Effector memory CD8-positive, alpha-beta T cell (primary cell): ENCODE measurements at places on chromosomes 16 and 17.
A peak's percentile ranks its signal among the peaks of the same experiment; 100 is the strongest.

DNA sequence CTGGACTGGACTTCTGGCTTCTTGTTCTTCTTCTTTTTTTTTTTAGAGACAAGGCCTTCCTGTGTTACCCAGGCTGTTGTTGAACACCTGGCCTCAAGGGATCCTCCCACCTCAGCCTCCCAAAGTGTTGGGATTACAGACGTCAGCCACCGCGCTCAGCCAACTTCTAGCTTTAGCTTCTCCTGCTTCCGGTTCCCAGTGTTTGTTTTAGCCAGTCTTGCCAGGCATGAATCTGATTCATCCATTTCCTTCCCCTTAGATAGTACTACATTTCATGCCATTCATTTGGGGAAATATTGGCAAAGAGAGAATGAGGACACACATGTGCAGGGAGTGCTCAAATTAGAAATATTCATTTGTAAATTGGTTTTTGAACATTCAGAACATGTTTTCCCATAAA, 12.1 kb upstream of the NDUFAB1 start:
- DNase-seq: no peak

DNA sequence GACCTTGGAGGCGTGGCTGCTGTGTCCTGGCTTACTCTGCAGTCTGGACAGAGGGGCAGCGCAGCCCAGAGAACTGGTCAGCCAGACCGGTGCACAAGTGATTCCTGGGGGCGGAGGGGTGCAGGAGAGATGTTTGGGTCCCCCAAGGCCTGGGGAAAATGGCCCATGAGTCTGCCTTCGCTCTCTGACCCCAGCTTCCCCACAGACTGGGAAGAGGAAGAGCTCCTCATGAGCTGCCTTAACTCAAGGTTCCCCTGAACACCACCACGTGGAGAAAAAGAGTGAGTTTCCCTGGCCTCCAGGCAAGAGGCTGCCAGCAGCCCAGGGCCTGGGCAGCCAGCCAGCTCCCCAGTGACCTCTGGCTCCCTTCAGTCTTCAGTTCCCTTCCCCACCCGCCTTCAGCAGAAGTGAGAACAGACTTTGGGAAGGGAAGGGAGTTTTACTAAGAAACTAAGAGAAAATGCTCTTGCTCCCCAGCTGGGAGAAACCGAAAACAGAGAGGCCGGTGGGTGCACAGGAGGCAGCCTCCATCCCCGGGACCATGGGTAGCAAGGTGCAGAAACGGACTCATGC, 2.0 kb upstream of the C17orf99 start:
- no peak for DNase-seq

- DNase-seq: no peak
Observed at GRCh38 chr16:67786491-67786890, 19.9 kb downstream of the RANBP10 start.

DNA sequence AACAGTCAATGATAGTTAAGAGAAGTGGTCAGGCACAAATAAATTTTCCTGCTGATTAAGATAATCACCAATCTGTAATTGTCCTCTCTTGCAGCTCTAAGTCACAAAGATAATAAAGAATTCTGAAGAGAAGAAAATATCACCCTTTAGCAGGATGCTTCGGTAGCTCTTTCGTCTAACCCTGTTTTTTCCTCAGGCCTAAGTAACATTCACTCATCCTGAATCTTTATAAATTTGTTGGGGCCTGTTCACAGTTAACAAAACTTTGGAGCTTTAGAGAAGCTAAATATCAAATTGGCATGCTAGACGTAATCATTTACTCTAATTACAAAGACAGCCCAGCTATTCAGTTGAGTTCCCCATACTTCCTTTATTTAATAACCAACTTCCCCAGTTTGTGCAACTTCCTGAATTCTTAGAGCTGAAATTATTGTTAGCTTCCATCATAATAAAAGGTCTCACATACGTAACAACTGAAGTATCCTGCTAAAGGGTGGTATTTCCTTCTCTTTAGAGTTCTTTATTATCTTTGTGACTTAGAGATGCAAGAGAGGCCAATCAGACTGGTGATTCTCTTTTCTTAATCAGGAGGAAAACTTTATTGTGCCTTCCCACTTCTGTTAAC, 118.6 kb downstream of the TANGO6 start:
- no peak for DNase-seq

GRCh38 chr17:41223821-41224220, 2.6 kb upstream of the KRTAP9-2 start:
- DNase-seq: no peak

DNA sequence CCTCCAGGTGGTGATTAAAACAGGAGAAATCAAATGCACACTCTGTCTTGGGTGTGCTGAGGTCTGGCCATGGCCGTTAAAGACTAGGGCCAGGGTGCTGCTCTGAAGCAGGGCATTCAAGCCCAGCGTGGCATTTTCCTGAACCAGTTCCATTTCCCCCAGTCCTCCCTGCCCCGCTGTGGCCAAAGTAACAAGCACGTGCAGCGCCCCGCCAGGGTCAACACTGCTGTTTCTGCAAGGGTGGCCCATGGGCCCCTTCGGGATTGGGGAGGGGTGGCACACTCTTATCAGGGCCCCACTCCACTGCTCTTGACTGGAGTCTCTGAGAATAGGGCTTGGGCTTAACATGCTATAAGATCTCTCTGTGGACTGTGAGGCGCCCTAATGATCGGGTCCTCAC, 72.9 kb downstream of the IL21R start:
- DNase-seq: no peak

DNA sequence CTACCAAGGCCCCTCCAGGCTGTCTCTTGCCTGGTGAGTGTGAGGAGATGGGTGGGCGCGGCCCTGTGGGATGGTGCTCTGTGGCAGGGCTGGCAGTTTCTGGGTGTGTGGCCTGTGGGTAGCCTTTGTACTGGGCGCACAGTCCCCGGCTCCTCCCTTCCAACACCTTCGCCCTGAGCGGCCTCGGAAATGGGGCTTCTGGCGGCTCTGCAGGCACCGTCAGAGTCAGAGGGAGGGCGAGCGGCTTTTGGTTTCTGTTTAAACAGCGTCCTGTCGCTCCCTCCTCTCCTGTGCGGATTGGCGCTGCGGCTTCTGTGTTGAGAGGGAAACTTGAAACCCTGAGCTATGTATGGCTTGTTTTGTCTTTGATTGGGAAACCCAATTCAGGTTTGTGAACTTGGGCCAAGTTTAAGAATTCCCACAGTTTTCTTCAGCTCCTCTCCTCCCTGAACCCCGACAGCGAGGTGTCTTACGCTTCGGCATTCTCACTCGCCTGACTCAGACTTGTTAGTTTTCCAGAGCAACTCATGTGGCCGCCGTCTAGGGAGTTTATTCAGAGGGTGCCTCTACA, 8.3 kb upstream of the ZNF750 start:
- peak; percentile 60 for DNase-seq

- no peak for DNase-seq
Observed at GRCh38 chr17:32268734-32269288, 3.2 kb downstream of the RHBDL3 start.

- no peak for DNase-seq
Observed at GRCh38 chr16:79932572-79932971, 332.0 kb upstream of the MAF start.

GRCh38 chr16:84514874-84515835, 10.7 kb upstream of the MEAK7 start:
- DNase-seq: peak; percentile 76

DNA sequence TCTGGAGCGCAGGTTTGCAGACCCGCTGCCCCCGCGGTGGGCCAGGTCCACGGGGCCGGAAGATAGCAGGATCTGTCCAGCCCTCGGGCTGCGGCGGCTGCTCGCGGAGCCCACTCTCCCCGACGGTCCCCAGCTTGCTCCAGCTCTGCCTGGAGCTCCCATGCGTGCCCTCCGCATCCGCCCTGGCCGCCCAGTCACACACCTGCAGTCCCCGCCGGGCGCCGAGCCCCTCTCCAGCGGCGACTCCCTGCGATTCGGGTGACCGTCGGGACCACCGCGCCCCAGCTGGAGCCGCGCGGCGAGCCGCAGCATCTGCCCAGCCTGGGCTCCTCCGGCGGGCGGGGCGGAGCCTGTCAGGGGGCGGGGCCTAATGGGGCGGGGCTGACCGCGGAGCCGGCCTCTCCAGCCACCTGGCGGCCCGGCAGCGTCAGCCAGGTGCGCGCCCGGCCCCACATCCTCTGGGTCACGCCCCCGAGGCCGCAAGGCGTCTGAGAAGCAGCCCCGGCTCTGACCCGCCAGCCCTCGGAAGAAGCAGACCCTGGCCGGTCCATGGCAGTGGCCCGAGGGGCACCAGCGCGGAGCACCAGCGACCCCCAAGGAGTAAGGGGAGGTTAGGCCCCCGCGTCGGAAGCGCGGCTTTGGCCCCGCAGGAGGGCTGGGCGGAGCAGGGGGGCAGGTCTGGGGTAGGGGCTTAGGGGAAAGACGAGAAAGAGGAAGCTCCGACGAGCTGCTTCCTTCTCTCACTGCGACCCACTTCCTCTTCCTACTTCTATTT, at the start of gene PIK3R5:
PIK3R5 (minus strand) TSS at position 314 of the 775 bp plus-strand sequence. CDS start 54,213 bp downstream, outside the sequence.
- DNase-seq: peak; percentile 66

GRCh38 chr16:83681381-83681956, 126.3 kb upstream of the HSBP1 start:
- DNase-seq: no peak

DNA sequence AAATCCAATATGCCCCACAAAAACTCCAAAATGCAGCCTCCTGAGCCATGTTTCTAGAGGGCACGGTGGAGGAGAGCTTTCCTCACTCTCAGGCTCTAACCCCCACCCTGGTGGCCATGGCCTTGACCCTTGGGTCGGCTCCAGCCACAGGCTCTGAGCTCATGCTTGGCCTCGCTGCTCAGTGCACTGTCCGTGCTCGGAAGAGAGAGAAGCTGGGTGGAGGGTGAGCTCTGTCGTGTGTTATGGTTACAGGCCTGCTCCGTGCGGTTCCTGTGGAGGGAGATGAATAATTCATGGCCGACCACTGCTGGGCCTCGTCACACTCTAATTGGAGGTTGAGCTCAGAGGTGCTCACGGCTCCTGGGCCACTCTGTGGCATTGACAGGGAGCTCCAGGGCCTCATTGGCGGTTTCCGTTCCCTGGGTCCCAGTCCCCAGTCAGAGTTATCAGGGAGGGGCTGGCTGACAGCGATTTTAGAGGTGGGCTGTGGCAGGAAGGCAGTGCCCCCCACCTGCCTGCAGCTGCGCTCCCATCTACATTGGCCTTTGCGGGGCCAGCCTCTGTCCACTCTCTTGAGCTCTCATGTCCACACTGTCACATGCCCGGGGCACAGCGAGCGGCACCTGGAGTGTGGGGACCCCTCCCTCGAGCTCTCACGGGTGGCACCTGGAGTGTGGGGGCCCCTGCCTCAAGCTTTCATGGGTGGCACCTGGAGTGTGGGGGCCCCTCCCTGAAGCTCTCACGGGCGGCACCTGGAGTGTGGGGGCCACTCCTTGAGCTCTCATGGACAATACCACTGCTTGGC, 24.9 kb downstream of the ACSF3 start:
- DNase-seq: no peak

GRCh38 chr16:4749700-4750257, 15.4 kb downstream of the DNAAF8 start:
- DNase-seq: no peak

DNA sequence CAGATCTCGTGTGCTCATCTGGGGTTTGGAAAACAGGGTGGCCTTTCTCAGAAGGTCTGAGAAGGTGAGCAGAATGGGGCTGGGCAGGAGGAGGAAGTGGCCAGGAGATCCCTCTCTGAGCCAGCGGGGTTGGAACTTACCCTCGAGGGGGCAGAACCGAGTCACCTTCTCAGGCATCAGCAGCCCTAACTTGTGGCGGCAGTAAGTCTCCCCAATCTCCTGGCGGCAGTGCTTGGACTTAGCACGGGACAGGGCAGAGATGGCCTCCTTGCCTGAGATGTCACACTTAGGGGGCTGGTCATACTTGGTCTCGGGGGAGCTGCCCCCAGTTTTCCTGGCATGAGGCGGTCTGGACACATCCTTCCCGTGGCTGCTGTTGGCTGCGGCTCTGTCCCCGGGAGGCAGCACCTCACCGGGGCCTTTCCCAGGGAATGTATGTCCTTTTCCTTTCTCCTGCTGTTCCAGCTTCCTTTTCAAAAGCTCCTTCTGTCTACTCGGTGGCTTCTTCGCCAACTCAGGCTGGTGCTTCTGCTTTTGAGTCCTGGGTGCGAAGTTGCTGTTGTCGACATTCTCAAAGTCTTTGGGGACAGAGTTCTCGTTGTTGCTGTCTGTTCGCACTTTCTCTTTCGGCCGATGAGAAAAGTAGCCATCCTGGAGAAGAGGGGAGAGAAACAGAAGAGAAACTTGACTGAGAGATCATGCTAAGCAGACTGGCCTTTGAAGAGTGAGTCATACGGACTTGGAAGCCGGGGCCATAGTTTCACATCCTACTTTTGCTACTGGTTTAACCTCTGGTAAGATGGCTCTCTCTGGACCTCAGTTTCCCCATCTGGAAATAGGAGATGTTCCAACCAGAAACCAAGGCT, 211.7 kb downstream of the XYLT1 start:
- DNase-seq: no peak

DNA sequence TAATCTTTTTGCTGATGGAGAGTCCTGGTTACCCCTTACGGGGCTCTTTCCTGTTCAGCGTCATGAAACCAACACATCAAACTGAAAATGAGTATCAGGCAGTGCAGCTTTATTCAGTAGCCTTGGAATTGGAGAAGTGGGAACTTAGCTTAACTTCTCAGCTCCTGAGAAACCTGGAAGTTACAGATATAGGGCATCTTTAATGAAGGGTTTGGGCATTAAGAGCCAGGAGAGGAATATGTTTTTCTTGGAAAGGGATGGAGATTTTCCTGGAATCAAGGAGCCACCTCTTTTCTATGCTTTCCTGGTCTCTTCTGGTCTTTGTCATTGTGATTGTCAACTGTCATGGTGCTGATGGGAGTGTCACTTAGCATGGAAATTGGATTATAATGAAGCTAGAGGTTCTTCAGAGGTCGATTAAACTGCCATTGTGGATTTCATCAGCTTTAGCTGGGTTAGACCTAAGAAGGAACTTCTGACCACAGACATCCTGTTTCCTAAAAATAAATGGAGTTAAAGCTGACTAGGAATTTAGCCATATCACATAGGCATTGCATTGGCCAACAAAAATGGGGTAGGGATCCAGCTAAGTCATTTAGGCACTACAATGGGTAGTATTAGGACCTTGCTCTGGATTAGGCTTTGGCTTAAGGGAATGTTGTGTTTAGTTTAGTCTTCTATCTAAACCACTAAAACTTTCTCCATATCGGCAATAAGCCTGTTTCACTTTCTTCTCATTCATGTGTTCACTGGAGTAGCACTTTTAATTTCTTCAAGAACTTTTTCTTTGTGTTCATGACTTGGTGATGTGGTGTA, 186.4 kb downstream of the BCAS3 start:
- DNase-seq: no peak

GRCh38 chr16:51615141-51615540, 464.1 kb upstream of the SALL1 start:
- DNase-seq: no peak
